ENCODE measurements at places on chromosomes 5 and 9.

DNA sequence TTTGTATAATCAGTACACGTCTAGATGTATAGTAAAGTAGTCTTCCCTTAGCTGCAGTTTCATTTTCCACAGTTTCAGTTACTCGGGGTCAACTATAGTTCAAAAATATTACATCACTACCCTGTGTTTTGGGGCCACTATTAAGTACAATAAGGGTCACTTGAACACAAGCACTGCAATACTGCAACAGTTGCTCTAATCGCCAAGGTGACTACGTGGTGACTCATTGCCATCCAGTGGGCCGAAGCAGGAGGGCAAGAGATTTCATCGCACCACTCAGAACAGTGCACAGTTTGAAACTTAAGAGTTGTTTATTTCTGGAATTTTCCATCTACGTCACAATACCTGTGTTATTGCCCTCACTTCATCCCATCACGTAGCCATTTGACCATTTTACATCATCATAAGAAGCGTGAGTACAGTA is at the start of gene ARL14EPL:
ARL14EPL (plus strand) TSS at position 379 of the 424 bp plus-strand sequence. CDS start 18,994 bp downstream, outside the sequence.
- no peak for DNase-seq

DNA sequence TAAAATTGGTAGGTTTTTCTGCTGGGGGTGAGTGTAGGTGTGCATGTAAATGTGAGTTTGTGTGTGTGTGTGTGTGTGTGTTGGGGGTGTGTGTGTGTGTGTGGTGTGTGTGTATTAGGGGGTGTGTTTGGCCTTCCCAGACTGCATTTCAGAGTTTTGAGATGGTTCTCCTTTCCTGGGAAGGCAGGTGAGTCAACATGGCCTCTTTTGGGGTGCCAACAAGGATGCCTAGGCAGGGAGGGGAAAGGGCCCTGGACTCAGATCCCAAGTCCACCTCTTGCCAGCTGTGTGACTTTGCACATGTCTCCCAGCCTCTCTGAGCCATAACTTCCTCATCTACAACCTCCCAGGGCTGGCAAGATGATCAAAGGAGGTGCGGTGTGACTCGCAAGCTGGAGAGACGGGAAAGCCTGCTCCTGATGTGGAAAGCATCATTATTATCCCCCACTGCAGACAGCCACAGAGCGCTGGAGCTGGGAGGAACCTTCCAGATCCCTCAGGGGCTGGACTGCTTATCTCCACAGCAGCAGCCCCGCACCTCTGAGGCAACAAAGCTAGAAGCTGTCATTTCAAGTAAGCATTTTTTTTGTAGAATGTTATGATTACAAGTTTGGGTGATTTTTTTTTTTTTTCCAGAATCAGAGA is 63.5 kb upstream of the TBC1D2 start:
- DNase-seq: no peak

- DNase-seq: no peak
Observed at GRCh38 chr9:70567511-70567910, 153.1 kb upstream of the KLF9 start.

GRCh38 chr5:119476341-119476740 is 24.0 kb downstream of the HSD17B4 start:
- no peak for DNase-seq

- DNase-seq: no peak
Observed at GRCh38 chr5:56589481-56589860, 225.9 kb upstream of the MAP3K1 start.

- no peak for DNase-seq
Observed at GRCh38 chr5:42361315-42361688, 61.9 kb upstream of the GHR start.

- DNase-seq: no peak
Observed at GRCh38 chr5:178367736-178368120, 135.1 kb upstream of the PHYKPL start.

DNA sequence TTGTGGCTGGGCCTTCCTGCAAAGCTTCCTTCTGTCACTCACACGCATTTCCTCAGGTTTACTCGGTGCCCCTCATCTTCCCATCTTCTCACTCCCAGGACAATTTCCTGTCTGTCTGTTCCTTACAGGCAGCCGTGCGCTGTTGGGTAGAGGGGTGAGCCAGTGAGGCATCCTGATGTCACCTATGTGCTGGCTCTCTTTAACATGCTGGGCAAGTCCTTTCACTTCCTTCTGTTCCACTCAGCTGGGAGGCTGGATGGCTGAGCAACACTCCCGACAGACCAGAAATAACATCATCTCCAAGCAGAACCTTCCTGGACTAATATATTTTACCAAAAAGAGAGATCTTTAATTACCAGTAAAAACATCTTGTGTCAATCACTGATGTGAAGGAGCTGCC is 103.0 kb downstream of the HSD17B3 start:
- no peak for DNase-seq

- no peak for DNase-seq
Observed at GRCh38 chr9:5773324-5773999, 59.5 kb downstream of the ERMP1 start.

- no peak for DNase-seq
Observed at GRCh38 chr5:52771343-52772039, 16.2 kb upstream of the ITGA1 start.

GRCh38 chr9:81474792-81475191 is 214.6 kb downstream of the TLE1 start:
- no peak for DNase-seq

DNA sequence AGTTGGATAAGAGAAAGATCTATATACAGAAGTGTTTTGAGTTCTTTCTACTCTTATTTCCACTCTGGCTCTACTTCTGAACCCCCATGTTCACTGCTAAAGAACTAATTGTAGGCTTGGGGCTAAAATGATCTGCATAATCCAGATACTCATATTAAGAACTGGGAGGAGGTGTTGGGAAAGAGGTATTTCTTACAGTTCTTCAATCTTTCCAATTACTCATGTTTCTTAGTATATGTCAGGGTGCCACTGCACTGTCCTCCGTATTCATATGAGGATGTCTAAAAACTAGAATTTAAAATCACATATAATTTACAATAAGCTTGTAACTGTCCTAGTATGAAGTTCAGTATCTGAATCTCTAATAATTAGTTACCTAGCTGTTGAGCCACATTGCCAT is 12.7 kb downstream of the NIPBL start:
- DNase-seq: no peak

GRCh38 chr9:113566016-113566711 is 102.6 kb downstream of the RGS3 start:
- no peak for DNase-seq

DNA sequence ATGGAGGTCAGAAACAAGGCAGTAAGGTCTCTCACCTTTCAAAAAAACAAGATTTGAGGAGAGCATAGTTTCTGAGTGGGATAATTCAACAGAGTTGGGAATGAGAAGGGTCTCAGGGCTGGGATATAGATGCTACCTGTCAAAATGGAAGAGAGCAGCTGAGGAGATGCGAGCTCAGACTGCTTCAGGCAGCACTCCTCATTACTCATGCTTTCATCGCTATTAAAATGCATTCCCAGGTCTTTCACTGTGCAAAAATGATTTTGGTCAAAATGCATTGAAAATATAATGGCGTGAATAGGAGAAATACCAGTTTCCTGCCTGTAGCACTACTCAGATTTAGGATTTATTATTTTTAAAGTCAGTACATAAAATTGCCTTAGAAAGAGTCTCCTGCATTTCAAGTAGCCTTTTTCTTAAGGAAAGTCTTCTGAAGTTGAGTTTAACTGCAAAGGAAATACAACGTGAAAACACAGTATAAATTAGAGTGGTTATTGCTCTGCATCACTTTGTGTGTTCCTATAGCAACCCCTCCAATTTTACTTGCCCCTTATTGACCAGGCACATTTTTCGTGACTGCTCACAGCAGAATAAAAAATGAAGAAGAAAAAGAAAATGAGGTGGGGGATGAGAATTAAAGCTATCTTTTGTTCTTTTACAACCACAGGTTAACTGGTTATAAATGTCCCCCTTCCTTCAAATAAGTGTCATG is 724.8 kb upstream of the SEMA6A start:
- DNase-seq: no peak

DNA sequence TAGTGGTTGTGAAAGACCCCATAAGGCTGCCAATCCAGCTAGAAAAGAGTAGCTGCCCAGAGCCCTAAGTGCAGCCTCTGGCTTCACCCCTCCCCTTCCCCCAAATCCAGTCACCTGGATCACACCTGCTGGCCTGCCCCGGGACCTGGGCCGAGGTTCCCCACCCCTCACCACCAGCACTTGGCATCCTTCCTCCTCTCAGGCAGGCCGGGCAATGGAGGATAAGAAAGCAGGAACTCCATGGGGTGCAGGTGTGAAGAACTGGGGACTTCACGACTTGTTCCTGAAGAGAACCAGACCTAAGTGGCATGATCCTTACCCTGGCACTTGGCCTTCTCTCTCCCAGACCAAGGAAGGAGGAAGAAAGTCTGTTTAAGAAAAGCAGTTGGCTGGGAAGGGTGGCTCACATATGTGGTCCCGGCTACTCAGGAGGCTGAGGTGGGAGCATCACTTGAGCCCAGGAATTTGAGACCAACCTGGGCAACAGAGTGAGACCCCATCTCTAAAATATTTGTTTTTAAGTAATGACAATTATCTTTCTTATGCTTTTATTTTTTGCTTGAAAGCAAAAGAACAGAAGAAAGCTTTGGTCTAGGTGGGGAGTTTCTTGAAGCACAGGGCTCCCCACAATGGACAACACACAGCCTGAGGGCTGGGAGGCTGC is 131.1 kb downstream of the PAX5 start:
- peak; percentile 59 for DNase-seq

DNA sequence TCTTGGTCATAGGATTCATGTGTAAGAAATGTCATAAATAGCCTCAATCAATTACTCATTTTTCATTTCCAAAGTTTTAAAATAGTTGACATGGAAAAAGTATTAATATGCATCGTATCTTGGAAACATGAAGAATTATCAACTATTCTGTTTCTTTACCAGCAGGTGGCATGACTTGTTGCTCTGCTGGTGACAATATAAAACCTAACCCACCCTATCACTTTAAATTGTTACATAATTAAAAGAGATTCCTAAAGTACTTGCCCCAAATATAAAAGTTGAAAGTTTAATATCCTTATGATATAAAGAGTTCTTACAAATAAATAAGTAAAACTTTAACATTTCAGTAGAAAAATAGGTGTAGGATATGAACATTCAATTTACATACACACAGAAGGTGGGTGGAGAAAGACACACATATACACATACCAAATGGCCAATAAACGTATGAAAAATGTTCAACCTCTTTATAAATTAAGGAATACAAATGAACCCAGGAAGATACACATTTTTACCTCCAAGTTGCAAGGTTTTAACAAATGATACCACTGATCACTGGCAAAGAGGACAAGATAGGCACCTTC is 30.6 kb downstream of the MAP1B start:
- DNase-seq: no peak

GRCh38 chr5:154196281-154196680 is 5.7 kb downstream of the GALNT10 start:
- DNase-seq: no peak

- no peak for DNase-seq
Observed at GRCh38 chr5:32331935-32332274, 19.2 kb upstream of the MTMR12 start.

- no peak for DNase-seq
Observed at GRCh38 chr5:132385326-132386105, 16.0 kb downstream of the SLC22A5 start.

GRCh38 chr9:108582726-108583125 is 273.1 kb downstream of the ACTL7B start:
- DNase-seq: no peak

DNA sequence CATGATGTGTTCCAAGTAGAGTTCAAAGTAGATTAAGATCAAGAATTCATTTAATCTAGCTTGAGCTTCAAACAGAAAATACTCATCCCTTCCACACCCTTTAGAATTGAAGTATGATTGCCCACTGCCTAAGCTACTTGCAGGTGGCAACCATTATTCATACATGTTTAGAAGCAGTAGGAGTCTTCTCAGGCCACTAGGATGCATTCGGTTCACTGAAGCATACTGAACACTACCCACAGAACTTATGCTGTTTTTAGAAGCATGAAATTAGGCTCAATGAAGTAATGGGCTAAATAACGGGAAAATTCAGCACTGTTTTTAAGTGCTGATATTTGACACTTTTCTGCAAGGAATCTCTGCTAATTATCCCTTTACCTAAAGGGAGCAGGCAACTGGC is 263.4 kb downstream of the DEPDC1B start:
- no peak for DNase-seq

GRCh38 chr9:87734106-87734505 is 8.2 kb downstream of the CTSL start:
- no peak for DNase-seq

DNA sequence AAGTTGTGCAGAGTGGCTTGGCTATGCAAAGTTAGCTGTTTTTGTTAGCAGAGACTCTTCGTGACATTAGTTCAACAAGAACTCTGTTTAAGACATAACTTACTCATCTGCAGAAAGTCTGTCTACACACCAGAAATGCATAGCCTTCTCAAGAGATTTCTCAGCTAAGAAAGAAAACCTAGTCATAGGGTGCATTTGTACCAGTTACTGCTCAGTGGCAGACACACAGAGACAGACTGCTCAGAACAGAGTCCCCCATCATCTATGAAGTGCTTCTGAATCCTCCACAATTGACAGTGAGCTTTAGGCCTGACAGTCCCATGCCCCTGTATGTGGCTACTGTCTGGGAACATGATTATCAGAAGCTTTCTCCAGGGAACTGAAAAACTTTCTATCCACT is 56.1 kb upstream of the IFNK start:
- no peak for DNase-seq

DNA sequence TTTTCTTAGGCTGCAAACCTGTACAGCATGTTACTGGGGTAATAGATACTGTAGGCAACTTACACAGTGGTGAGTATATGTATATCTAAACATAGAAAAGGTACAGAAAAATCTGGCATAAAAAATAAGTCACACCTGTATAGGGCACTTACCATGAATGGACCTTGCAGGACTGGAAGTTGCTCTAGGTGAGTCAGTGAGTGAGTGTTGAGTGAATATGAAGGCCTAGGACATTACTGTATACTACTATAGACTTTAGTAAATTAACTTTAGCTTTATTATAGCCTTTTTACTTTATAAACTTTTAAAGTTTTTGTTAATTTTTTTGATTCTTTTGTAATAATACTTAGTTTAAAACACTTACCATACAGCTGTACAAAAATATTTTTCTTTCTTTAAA is 51.3 kb downstream of the DENND4C start:
- no peak for DNase-seq

GRCh38 chr5:1264211-1264610 is 30.7 kb downstream of the TERT start:
- no peak for DNase-seq

GRCh38 chr9:78325846-78326360 is 29.0 kb downstream of the PSAT1 start:
- DNase-seq: no peak

- DNase-seq: no peak
Observed at GRCh38 chr5:58983526-58984452, 400.9 kb downstream of the RAB3C start.

All from osteocyte (in vitro differentiated cells).